Hippocampal formation (tissue), 2 donors: ENCODE measurements at places on chromosomes 11 and 22.

DNA sequence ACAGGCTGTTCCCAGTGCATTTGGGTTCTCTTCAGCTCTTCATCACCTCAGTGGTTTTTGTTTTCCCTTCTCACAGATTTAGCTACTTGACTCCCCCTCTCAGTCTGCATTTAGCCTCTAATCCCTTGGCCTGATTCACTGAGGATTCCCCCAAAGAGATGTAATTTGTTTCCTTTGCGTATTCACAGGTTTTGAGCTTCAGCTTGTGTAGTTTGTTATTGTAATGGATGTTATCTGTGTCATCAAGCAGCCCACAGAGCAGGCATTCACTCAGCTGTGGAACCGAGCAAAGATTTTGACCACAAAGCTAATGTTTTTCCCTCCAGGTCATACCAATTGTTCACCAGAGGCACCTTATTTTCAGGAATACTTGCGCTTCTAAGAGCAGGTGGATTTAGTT, 6.4 kb upstream of the ME3 start:
- DNase-seq = no peak

GRCh38 chr11:119015054-119015611, 3.0 kb downstream of the RPS25 start:
- no peak for DNase-seq

DNA sequence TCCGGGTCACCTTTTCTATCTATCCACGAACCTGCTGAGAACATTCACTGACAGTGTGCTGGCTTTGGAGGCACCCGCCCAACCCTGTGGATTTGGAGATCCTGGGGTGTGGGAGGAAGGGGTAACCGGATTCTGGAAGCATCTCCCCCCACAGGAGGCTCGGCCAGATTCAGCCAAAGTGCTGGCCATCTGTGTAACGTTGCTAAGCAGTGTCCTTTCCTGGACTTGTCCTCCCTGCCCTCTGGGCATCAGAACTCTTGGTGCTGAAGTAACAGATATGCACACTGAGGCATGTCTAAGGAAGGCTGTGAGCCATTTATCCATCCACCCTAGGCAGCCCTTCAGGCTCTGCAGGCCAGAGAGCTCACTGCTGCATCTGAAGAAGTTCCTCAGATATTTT, 85.7 kb downstream of the SNX19 start:
- no peak for DNase-seq

DNA sequence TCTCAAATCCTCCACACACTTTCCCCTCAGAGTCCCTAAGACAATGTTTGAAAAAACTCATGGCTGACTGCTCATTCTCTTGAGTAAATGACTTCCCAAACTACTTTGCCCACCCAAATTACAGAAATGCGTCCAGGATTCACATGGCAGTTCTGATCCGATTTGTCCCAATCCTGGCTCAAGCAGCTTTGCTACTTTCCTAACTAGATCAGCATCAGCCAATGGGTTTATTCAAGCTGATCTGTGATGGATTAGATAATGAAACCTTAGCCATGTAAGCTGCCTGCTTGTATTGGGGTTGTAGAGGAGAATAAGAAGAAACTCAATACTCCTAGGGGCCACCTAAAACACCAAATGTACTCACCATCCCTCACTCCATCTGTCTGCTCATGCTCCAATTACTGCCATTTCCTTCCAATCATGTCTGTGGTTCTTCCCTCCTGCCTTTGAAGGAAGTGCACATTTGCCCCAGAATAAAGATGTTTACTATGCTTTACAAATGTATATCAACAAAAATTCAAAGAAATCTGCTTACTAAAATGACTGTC, 6.9 kb downstream of the RBFOX2 start:
- no peak for DNase-seq

GRCh38 chr11:72373163-72373562, 61.2 kb downstream of the CLPB start:
- DNase-seq = no peak

DNA sequence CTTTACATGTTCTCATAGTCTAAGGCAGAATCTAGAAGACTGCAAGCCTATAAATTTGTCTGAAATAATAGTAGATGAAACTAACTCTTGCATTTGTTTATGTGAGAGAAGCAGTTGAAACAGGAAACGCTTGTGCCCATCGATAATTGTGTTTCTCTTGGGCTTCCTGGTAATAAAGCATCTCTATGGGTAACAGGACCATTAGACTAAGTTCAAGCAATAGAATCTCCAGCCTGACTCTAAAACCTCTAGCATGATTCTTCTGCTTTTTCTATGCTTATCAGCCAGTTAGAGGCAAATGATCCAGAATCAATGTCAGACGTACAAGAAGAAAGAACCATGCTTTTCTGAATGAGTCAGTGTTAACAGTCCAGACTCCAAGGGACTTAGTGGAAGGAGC, 1734.4 kb downstream of the LRRC4C start:
- no peak for DNase-seq

- DNase-seq = no peak
Observed at GRCh38 chr11:114354076-114354475, 46.2 kb downstream of the C11orf71 start.

GRCh38 chr11:457111-457760, 7.2 kb downstream of the PTDSS2 start:
- DNase-seq = no peak

- DNase-seq = no peak
Observed at GRCh38 chr11:106216281-106216680, 138.8 kb downstream of the AASDHPPT start.

DNA sequence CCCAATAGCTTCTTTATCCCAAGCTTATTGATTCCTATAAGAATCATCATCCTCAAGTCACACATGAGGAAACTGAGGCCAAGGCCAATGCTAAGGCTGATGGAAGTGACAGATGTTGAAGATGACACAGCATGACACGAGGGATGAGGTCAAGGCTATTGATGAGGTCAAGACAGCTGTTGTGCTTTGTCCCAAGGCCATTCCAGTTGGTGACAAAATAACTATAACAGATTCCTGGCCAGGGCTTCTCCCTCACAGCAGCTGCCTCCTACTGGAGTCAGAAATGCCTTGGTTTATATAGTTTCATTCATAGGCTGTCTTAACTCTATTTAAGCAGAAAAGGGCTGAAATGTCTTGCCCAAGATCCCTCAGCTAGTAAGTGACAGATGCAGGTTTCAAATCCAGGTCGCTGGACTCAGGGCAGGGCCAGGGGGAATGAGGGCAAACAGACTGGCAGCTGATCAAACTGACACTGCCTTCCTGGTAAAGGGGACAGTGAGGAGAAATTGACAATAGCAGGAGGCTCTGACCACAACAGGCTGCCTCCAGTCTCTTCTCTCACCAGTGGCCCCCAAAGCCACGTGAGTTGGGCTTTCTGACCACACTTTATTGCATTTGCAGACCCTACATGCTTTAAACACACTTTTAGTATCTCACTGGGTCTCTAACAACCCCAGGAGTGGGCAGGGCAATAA, 16.5 kb downstream of the MIF start:
- no peak for DNase-seq

DNA sequence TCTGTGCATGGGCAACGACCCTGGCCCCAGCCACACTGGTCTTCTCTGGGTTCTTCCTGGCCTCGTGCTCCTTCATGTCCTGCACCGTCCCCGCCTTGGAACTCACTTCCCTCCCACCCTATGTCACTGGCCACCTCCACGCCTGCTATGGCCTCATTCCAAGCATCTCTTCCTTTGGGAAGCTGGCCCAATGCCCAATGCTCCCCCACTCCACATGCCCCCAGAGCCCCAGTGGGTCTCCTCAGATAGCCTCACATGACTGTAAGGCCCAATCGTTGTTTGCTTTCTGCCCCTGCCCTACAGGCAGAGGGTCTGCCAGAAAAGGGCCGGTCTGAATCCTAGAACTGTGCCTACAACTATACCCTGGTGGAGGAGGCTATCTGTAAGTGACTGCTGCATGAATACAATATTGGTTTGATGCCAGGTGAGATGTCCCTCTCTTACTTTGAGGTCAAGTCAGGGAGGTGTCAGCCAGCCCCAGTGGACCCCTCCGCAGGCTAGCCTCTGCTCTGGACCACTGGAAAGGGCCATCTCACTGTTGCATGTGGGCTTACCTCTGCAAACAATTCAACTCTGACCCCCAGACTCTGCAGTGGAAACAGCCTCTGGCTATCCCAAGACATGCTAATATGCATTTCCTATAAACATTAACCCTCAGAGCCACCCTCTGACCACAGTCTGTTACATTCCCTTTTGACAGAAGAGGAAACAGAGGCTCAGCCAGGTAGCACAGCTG, 2.1 kb upstream of the GNAZ start:
- no peak for DNase-seq
